Activated CD4-positive, alpha-beta T cell treated with anti-CD3 and anti-CD28 coated beads, Interleukin-2, amount 10 ng/mL, durations not matched to agents 7 days and 5 days (primary cell): ENCODE measurements at places on chromosomes 6 and 20.

DNA sequence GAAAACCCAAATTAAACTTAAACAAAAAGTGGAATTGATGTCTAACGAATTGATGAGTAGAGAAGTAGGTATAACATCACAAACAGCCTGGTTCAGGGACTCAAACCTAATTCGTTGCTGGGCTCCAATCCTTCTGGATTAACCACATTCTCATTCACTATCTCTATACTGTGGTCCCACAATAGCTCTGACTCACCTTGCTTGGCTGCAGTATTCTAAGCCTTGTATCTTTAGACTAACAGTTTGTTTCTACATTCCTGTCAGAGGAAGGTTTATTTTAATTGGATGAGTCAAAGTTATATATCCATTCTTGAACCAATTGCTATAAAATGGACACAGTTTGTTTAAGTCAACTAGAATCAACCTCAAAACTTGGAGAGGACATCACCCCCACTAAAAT, 530.5 kb upstream of the PTCHD4 start:
- no peak for DNase-seq

DNA sequence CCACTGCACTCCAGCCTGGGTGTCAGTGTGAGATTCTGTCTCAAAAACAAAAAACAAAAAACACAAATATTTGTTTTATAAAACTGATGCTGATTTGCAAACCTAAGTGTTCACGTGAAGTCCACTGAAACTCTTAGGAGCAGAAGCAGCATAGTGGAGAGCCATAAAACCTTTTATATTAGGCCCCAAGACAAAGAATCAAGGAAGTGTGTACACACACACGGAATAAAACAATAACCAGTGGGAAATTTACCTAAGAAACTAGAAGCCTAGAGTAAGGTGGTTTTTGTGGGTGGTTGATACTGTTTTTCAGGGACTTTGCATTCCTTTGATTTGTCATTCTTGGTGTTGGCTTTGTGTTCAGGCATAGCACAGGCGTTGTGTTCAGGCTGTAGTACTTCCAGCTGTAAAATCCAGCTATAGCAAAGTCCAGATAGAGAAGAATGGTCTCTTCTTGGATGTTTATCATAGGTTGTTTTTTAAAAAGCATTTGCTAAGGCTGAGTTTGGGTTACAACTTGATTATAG, 61.3 kb downstream of the ATRN start:
- DNase-seq, result no peak

DNA sequence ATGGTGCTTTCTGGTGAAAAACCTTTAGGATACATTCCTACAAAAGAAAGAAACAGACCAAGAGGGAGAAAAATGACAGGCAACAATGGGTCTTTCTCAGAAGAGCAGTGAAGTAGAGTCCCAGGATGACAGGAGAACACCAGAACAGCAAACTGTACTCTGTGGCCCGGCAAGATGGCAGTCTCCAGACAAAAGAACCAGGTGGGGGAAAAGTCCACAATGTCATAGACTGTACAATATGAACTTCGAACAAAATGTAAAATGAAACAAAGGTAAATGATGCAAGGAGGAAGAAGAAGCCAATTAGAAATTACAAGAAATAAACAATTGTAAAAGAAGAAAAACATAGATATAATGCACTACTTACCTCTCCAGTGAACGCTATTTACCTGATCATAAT, 23.2 kb upstream of the HSF2 start:
- DNase-seq, result no peak

DNA sequence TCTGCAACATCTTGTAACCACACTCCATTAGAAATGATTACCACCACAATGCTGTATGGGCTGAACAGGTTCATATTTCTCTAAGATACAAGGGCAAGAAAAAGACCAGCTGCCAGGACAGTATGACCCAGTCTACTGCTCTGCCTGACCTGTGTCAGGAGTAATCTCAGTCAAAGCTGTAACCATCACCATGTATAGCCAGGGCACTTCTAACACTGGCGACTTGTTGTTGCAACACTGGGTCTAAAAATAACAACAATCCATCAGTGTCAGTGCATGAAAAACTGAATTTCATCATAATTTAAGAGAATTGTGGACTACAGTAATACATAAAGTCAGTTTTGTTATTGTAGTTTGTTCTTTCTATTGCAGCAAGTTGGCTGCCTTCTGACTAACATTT, 738.6 kb upstream of the ADGRB3 start:
- DNase-seq, result no peak

- no peak for DNase-seq
These were observed 76.2 kb upstream of the OLIG3 start for GRCh38 chr6:137570393-137570792.

DNA sequence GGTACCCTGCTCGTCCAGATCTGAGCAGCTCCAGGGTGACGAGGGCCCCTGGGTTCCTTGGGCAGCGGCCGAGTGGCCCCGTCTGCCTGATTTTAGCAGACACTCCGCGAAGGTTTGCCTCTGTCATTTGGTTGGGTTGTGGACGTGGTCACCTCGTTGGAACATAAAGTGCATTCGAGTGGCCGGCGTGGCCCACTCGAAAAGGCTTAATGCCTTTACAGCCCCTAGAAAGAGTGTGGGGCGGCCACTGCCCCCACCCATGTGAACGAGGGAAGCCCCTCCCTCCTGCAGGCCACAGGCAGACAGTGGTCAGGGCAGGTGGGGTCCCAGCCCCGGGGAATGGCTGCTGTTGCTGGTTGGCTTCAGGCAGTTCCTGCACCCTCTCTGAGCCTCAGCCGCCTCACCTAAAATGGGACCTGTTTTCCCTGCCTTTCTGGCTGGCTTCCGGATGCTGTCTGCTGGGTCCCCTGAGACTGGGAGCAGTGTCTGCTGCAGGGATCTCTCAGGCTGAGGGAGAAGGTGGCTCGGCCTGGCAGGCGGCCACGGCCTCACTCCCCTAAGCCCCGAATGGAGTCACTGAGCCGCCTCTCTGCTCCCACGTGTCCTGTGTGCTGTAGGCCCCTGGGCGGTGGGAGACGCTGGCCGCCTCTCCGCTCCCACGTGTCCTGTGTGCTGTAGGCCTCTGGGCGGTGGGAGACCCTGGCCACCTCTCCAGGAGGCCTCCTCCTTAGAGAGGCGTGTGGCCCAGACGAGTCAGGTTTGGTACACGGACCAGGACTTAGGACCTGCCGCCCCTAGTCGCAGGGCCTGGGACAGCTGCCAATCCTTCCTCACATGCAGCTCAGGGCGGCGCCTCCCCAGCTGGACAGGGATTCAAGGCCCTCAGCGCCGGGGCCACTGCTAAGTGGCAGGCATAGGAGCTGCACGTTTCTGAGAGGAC, 233.0 kb downstream of the ERMARD start:
- no peak for DNase-seq

DNA sequence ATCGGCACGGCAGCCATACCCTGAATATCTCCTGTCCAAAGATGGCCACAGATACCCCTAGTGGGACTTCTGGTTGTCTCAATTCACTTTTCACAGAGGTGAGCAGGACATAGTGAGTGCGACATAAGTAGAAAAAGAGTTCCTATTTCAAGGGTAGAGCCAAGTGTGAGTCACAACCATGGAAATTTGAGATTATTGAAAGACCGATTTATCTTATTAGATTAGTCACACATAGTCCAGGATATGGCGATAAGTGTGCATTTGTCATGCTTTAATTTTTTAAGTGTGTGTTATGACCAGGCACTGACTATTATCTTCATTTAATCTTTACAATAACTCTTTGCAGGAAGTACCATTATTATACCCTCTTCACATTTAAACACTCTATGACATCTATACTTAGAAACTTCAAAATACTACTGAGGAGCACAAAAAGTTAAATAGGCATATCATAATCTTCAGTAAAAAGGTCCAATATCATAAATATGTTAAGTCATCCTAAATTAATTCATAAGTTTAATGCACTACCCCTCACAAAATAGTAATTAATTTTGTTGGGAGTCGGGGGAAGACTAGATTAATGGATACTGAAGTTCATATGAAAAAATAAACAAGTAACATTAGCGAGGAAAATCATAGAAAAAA, 13.4 kb upstream of the TNFAIP3 start:
- no peak for DNase-seq

GRCh38 chr6:21371676-21372171, 221.8 kb upstream of the SOX4 start:
- DNase-seq, result no peak

DNA sequence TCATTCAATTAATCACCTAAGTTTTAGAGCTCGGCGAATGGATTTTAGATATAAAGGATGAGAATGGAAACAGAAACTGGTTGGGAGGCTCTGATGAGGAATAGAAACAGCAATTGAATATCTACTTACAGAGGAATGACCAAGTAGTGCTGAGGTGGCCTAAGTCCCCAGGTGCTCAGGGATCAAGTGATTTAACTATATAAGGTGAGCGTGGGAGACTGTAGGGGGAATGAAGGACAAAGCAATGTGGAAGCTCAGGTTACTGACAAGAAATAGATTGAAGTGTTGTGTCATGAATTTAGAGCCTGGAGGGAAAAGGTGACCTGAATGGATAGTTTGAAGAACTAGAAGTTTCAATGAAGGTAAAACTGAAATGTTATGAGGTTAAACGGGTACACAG, 495.4 kb upstream of the SOX4 start:
- DNase-seq, result no peak

DNA sequence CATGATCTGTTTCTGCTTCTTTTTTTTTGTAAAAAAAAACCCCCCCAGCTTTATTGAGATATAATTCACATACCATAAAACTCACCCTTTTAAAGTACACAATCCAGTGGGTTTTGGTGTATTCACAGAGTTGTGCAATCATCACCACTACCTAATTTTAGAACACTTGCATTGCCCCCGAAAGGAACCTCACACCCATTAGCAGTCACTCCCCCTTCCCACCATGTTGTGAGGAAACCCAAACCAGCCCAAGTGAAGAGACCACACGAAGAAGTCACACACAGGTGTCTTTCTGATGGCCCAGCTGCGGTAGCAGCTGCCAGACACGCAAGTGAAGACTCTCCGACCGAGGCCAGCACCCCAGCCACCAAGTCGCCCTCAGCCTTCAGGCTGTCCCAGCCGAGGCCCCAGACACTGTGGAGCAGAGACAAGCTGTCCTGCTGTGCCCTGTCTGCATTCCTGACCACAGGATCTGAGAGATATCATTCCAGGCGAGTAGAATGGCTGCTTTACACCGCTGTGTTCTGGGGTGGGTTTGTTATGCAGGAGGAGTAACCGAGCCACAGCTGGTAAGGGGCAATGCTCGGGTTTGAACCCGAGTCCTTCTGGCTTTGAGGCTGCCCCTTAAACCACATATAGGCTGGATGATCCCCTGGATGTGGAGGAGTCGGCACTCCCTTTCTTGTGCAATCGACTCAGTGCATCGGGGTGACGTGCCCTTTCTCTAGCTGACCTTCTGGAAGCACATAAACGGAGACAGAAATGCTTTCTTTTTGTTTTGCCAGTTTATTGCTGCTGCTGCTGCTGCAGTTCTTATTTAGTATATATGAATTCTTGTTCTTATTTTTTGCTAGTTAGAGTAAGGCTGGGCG, 59.1 kb upstream of the PTPN1 start:
- DNase-seq, result no peak

DNA sequence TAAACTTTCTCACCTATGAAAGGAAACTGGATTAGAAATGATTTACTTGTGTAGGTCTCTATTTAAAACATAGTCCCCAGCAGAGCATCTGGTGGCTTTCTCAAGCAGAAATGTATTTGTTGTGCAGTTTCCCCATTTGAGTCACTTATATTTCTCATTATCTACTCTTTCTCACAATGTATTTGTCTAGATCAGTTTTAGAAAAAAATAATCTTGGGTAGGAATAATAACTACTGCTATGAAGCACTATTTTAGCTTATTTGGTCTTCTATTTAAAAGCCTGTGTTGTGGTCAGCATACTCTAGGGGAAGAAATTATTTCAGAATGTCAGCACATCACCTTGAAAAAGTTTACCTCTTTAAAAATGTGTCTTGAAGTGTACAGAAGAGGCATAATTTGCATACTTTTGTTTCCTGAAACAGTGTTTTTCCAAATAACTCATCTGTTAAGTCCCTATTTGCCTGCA, 60.9 kb upstream of the PRL start:
- no peak for DNase-seq

GRCh38 chr6:148885925-148886845, 139.4 kb downstream of the UST start:
- no peak for DNase-seq

DNA sequence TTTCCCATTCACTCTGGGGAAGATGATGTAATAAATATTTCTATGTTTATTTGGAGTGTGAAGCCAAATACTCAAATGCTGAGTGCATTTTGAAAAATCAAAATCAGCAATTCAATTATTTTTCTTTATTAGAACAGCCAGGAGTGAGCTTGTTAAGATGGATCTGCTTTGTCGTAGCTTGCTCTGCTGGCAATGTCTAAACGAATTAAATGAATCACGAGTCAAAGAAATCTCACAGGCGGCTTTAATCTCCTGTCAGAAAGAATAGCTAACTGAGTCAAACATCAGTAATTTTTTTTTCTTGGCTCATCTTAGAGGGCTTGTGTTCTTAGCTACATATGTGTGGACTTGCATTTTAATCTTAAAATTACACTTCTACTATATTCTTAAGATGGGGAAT, 100.2 kb upstream of the HMGN3 start:
- no peak for DNase-seq

DNA sequence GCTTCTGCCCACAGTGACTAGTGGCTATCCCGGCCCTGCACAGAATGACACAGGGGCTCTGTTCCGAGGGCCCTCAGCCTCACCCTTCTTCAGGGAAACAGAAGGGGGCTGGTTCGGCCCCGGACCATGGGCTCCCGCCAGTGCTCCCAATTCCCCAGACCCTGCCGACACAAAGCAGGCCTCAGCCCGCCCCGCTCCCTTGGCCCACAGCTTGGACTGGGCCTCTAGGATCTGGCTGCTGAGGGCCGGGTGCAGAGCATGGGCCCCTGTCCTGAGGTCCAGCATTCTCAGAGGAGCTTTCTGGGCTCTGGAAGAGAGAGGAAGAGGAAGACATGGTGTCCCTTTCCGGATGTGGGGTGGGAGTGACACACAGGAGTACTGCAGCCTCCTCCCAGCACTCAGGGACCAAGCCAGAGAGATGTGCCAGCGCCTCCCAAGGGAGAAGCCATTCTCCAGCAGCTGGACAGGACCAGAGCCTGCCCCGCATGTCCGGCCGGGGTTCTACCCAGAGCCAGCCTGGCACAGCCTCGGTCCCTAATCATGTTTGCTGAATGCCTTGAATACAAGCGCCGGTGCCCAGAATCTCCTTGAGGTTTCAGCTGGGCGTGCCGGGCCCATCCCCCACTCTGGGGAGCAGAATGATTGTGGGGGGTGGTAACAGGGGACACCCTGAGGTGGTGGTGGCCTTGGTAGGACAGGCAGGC, 23.9 kb downstream of the C20orf203 start:
- DNase-seq, result no peak
